ENCODE measurements at places on chromosomes 16 and 17. TPM values are rescaled to one million over a fixed set of nuclear protein-coding genes. Genes with fewer than 3 reads are reported as not detected.

DNA sequence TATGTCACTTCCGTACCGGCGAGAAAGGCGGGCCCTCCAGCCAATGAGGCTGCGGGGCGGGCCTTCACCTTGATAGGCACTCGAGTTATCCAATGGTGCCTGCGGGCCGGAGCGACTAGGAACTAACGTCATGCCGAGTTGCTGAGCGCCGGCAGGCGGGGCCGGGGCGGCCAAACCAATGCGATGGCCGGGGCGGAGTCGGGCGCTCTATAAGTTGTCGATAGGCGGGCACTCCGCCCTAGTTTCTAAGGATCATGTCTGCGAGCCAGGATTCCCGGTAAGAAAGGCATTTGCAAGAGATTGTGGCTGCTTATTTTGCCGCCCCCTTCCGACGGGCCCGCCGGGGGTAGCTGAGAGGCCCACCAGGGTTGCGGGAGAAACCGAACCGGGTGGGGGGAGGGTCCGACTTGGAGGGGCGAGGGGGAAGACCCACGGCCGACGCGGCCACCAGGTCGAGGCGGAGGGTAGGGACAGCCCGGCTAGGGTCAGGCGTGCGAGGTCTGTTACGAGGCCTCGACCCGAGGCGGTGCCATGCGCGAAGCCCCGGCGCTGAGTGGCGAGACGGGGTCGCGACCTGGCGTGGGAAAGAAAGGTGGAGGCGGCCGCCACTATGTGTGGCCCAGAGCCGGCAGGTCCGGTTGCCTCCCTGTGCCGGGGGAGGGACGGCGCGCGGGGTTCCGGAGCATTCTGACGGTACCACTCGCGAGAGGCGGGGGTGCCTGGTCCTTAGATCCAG is 6.7 kb upstream of the CD68 start:
- peaks cover 22% of the 10 kb centered on the region for H3K4me1 ChIP-seq
- H3K27ac ChIP-seq: peak overlapping the region; percentile 96
- H3K36me3 ChIP-seq: peaks cover 36% of the 10 kb centered on the region

DNA sequence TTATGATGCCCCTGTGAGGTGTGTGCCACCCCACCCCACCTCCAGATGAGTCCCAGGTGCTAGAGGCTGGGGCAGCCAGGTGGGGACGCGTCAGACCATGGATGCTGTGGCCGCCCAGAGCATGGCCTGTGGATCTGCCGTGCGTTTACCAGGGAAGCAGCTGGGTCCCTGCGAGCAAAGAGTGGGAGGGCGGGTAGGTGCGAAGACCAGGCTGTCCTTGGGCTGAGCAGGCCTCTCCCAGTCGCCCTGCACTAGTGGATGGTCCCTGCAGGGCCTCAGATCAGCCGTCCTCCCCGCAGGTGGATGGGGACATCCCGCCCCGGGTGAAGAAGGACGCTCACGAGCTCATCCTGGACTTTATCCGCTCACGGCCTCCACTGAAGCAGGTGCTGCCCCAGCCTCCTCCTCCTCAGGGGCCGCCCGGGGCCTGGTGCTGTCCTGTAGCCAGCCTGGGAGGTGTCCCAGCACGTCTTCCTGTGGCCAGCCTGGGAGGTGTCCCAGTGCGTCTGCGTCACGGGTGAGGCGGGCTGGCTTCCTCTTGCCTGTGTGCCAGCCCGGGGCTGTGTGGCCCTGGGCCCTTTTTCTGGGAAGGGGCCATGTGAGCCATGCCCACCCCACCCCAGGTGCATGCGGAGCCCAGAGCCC is 18.0 kb upstream of the TCF25 start:
- no peaks in the 10 kb centered on the region for H3K27me3 ChIP-seq
- H3K36me3 ChIP-seq: no peaks in the 10 kb centered on the region
- no peak overlapping the region for H3K4me3 ChIP-seq

- H3K36me3 ChIP-seq: no peaks in the 10 kb centered on the region
- no peak overlapping the region for H3K27ac ChIP-seq
- H3K4me1 ChIP-seq: no peaks in the 10 kb centered on the region
- DNase-seq: no peak
- H3K4me3 ChIP-seq: no peak overlapping the region
Measured at GRCh38 chr16:20326321-20326720, 992 bp downstream of the GP2 start.

- no peak for DNase-seq
- H3K4me1 ChIP-seq: peaks cover 2% of the 10 kb centered on the region
Measured at GRCh38 chr16:84759061-84759460, 59.3 kb downstream of the USP10 start.

- no peaks in the 10 kb centered on the region for H3K27me3 ChIP-seq
- H3K4me3 ChIP-seq: peak overlapping the region; percentile 95
- H3K4me1 ChIP-seq: peaks cover 39% of the 10 kb centered on the region
- no peaks in the 10 kb centered on the region for H3K36me3 ChIP-seq
Measured at GRCh38 chr16:22373662-22374310, 633 bp downstream of the CDR2 start.

DNA sequence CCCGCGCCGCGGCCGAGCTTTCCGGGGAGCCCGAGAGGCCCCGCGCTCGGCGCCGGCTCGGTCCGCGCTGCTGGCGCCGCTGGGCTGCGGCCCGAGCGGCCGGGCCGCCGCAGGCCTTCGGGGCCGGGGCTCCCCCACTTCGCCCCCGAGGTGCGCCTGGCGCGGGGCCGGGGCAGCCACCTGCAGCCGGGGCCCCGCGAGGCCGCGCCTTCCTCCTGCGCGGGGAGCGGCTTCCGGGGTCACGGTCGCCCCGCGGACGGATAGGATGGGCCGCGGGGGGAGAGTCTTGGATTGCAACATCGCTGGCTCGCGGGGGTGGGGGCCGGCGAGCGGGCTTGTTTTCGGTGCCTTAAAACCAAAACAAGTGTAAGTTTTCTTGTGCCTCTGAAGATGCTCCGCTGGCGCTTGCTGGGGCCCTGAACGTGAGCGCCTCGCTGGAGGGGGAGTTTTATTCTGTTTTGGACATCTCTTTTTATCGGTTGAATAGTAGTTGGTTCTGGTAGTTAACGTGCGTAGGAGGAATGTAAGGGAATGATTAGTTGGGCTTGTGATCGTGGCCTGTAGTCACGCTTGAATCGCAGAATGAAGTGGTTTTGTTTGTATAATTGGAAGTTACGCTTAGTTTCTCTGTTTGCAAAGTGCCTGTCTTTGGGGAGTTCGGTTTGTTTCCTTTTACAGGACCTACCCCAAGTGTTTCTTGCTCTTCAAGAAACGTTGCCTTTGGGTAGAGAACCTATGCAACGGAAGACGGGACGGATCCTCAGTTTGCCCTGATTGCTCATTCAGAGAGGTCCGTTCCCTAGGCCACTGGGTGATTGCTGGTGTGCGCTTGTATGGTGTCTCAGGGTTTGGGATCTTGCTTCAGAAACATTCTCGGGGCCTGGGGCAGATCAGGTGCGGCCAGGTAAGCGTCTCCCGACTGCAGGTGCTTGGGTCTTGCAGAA is 724 bp downstream of the UBE2I start:
- H3K4me3 ChIP-seq: peak overlapping the region; percentile 99
- peak; percentile 79 for DNase-seq
- peaks cover 16% of the 10 kb centered on the region for H3K4me1 ChIP-seq
- H3K36me3 ChIP-seq: no peaks in the 10 kb centered on the region
- H3K27me3 ChIP-seq: no peaks in the 10 kb centered on the region

- peak overlapping the region; percentile 83 for H3K27ac ChIP-seq
- no peaks in the 10 kb centered on the region for H3K36me3 ChIP-seq
- H3K4me1 ChIP-seq: peaks cover 50% of the 10 kb centered on the region
- H3K27me3 ChIP-seq: no peaks in the 10 kb centered on the region
- peak; percentile 60 for DNase-seq
- peak overlapping the region; percentile 40 for H3K4me3 ChIP-seq
Measured at GRCh38 chr16:87966685-87967185, 15.5 kb downstream of the BANP start.

DNA sequence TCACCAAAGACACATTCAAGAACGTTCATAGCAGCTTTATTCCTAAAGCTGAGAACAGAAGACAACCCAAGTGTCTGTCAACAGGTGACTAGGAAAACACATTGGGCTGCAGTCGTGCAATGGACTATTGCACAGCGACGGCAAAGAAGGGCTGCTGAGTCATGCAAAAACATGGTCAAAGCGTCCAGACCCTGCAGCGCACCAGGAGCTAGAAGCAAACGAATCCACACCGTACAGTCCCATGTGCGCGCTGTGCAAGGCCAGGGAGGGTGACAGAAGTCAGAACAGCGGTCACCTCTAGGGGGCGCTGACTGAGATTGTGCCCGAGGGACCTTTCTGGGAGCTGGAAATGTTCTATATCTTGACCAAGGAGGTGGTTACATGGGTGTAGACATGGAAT is 266.4 kb downstream of the MAF start:
- no peaks in the 10 kb centered on the region for H3K36me3 ChIP-seq
- no peak overlapping the region for H3K27ac ChIP-seq
- DNase-seq: no peak
- no peaks in the 10 kb centered on the region for H3K27me3 ChIP-seq
- no peaks in the 10 kb centered on the region for H3K4me1 ChIP-seq

- no peaks in the 10 kb centered on the region for H3K4me1 ChIP-seq
- H3K36me3 ChIP-seq: no peaks in the 10 kb centered on the region
- no peak overlapping the region for H3K4me3 ChIP-seq
- no peak overlapping the region for H3K27ac ChIP-seq
Measured at GRCh38 chr17:33328129-33328528, 35.0 kb upstream of the ASIC2 start.

Gene ADGRG3
- not detected for total RNA-seq

Gene ATP6V0A1
- 16.3 TPM for total RNA-seq

Gene STH
- not detected for total RNA-seq

Gene GLP2R
- not detected for total RNA-seq

Gene NOS2
- not detected for total RNA-seq
